ENCODE measurements at places on chromosomes 6 and 20. TPM values are rescaled to one million over a fixed set of nuclear protein-coding genes. Genes with fewer than 3 reads are reported as not detected.

The AVP gene
- not detected for total RNA-seq

DNA sequence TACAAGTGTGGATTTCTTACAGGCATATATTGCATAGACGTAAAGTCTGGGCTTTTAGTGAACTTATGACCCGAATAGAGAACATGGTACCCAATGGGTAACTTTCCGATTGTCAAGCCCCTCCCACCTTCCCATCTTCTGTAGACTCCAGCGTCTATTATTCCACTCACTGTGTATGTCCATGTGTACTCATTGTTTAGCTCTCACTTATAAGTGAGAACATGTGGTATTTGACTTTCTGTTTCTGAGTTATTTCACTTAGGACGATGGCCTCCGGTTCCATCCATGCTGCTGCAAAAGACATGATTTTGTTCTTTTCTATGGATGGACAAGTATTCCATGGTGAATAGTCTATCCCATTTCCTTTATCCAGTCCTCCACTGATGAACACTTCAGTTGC is 306.4 kb downstream of the CD83 start:
- H3K4me1 ChIP-seq, result no peaks in the 10 kb centered on the region
- no peak for DNase-seq
- H3K4me3 ChIP-seq, result no peak overlapping the region
- H3K27ac ChIP-seq, result no peak overlapping the region

- peaks cover 2% of the 10 kb centered on the region for H3K27me3 ChIP-seq
- no peak for DNase-seq
- no peaks in the 10 kb centered on the region for H3K36me3 ChIP-seq
- no peak overlapping the region for H3K27ac ChIP-seq
These were observed 105.1 kb upstream of the HCRTR2 start for GRCh38 chr6:55069132-55069781.

DNA sequence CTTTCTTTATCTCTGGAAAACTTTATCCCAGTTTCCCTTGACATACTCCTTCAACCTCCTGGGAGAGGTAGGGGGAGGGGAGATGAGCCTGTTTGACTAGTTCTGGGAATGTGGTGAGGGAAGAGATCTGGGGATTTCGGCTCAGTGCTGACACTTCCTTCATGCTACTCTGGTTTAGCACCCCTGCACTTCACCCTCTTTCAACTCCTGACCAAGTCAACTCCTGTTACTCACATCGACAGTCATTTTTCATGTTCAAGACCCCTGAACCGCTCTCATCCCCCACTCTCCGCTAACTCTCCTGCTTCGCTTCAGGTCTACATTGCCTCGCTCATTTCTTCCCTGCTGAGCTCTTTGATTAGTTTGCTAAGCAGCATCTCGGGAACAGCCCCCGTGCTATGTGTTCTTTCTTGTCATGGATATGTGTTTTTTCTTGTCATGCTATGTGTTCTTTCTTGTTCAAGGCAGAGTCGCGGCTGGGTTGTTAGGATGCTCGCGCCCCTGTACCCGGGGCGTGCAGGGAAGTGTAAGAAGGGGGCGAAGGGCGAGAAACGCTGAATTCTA is 16.6 kb upstream of the TRIM27 start:
- DNase-seq, result no peak
- H3K36me3 ChIP-seq, result no peaks in the 10 kb centered on the region
- peak overlapping the region; percentile 86 for H3K4me3 ChIP-seq
- H3K4me1 ChIP-seq, result peaks cover 27% of the 10 kb centered on the region

- H3K27ac ChIP-seq, result no peak overlapping the region
- no peak overlapping the region for H3K4me3 ChIP-seq
- DNase-seq, result no peak
- no peaks in the 10 kb centered on the region for H3K36me3 ChIP-seq
These were observed 52.8 kb upstream of the UTRN start for GRCh38 chr6:144232176-144232831.
